CD4-positive, alpha-beta T cell treated with Interleukin-2 at 100 ng/mL for 4 hours (primary cell): ENCODE measurements at places on chromosomes 16 and 17.

GRCh38 chr16:56938664-56939513 is 6.9 kb downstream of the HERPUD1 start:
- DNase-seq = peak; percentile 62

GRCh38 chr17:33120103-33120502 is 128.5 kb downstream of the SPACA3 start:
- DNase-seq = no peak

- DNase-seq = peak; percentile 46
Measured at GRCh38 chr16:14286368-14287230, 215.5 kb downstream of the MRTFB start.

DNA sequence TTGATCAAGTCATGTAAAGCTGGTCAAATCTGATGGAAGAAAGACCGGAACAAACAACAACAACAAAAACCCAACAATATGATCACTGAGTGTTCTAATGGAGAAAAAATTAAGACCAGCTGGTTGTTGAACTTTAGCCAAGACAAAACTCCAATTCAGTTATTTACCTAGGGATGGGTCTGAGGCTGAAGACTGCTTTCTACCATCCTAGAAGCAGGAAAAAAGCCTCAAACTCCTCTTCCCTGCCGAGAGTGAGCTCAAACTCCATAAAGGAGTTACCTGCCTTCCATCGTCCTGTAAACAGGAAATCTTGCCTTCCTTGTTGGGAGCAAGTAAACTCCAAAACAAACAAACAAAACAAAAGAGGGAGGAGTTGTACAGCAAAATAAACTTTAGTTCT is 23.1 kb upstream of the TMEM98 start:
- DNase-seq = no peak

DNA sequence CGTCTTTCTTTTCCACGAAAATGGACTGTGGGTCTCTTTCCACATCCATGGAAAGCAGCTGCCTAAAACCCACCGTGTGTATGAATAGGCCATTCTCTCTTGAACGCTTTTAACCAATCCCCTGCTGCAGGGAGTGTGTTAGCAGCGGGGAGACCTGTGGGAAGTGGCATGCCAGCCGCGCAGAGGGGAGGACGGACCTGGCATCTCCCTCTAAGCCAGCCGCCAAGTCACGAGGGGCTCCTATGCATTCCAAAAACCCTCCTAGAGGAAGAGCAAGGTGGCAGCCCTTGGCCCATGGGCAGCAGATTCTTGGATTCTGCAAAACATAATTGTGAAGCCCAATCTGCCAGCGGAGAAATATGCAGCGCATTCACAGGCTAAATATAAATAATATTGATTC is 15.4 kb downstream of the RBFOX3 start:
- no peak for DNase-seq

DNA sequence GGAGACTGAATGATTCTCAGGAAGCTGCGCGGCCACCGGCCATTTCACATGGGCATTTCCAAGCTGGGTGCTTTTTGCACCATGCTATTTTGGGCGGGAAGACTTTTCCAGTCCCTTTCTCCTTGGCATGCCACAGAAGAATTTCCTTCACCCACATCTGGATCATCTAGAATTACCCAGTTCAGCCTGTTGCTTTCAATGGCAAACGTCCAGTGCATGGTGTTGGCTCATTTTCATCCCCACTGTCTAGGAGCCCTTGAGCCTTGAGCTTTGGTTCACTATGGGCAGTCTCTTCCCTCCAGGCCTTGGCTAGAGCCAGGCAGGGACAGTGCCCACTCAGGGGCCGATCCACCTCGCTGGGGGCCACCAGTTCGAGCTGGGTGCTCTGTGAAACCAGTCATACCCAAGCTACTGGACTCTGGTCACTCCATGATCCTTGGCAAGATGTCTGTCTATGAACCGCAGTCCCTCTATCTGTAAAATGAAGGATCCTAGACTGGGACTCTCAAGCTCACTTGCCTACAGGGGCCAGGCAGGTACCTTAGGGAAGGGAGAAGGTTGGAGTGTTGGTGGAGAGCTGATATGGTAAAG is 71.1 kb downstream of the CYLD start:
- DNase-seq = no peak

DNA sequence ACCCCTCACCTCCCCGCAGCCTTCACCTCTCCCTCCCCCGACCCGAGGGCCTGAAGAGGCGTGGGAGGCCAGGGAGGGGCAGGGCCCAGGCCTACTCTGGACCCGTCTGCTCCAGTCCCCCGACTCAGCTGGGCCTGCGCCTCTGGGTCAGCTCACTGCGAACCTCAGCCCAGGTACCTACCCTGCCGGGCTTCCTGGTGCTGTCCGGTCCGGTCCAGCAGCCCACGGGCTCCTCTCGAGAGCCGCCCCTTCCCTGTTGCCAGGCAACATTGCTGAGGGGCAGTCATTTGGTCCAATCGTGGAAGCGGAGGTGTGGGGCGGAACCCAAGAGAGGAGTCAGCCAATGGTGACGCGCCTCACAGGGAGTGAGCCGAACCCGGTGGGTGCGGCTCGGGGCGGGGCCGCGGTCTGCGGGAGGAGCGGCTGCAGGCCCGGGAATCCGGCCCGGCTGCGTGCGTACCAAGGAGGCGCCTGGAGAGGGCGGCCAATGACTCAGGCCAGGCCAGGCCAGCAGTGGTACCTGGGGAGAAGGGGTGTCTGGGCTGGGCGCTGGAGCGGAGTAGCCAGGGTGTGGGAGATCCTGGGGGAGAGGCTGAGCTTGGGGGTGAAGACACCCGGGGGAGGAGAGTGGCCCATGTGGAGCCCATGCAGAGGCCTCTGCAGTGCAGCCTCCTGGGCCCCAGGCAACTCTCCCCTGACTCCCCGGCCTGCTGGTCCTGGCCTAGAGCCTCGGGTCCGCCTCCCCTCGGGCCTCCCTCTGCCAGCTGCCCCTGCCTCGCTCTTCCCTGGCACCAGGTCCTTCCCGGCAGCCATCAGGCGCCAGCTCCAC is at the start of gene MEAK7:
Gene MEAK7, minus strand, starts transcription at position 240 of the 829 bp plus-strand sequence. CDS start 6,573 bp downstream, outside the sequence.
- DNase-seq = peak; percentile 98

DNA sequence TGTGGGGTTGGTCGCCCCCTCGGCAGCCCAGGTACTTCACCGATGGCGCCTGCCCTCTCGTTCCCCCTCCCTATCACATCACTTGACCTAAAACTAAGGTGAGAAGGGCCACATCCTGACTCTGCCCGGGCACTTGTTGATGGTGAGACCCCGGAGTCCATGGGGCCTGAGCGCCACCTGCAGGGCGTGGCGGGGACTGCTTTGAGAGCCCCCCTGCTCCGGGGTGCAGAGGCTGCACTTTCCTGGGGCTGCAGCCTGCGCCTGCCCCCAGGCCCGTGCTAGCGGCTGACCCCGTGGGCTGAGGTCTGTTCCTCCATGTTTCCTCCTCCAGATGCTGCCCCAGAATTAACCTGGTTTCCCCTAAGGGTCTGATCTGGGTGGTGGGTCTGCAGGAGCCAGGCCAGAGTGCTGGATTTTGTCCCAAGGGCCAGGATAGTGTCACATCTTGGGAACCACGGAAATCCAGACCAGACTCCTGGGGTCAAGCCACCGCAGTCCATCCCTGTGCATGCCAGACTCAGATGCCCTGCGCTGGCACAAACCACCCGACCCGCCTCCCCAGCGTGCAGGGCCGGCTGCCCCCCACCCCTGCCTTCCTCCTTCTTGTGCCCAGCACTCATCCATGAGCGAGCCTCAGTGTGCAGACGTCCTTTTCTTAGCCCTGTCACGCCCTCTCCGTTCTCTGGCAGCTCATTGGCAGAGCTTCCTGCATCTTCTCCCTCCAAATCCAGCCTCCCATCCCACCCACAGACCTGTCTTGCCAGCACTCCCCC is 2.7 kb downstream of the NDUFAF8 start:
- DNase-seq = peak; percentile 52

DNA sequence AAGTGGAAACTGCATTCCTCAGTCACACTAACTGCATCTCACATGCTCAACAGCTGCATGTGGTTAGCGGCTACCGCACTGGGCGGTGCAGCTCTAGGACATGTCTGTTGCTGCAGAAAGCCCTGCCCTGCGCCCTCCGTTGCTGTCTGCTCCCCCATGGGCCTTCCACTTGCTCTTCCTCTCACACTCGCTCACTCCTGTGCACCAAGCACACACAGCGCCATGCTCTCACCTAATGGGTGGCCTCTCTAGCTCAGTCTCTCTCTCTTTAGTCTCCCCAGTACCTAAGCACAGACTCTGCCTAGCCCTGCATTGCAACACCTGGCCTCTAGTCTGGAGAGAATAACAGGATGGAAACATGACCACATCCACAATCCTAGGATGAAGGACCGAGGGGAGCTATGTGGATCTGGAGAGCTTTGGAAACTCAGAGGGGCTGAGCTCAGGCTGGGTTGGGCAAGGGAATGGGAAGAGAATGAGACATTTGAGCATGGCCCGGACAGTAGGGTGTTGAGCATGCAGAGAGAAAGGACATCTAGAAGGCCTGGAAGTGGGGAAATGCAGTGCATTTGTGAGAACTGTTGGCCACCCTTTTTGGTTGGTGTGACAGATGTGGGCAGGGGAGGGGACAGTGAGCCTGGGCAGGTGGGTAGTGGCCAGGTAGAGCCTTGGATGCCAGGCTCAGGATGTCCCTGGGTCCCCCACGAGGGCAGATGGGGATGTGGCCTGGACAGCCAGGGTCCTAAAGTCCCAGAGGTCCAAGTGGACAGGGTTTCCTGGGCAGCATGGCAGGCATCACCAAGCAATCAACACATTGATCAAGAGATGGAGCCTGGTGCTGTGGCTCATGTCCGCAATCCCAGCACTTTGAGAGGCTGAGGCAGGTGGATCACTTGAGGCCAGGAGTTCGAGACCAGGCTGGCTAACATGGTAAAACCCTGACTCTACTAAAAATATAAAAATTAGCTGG is 16.1 kb downstream of the SGCA start:
- DNase-seq = no peak

DNA sequence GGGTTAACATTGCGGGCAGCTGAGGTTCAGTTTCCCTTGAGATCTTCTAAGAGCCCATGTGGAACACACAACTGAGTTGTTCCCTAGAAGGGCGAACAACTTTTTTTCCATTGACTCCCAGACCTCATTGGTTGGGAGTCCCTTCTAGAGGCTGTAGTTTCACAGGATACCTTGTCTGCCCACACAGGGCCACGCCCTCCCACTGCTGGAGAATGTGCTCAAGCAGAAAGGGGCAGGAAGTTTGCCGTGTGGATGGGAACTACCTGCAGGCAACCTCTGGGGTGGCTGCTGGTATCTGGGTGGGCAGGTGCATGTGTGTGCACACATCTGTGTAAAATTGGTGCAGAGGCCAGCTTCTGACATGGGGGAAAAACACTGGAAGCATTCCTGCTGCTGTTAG is 178.8 kb upstream of the PSMD7 start:
- DNase-seq = no peak

DNA sequence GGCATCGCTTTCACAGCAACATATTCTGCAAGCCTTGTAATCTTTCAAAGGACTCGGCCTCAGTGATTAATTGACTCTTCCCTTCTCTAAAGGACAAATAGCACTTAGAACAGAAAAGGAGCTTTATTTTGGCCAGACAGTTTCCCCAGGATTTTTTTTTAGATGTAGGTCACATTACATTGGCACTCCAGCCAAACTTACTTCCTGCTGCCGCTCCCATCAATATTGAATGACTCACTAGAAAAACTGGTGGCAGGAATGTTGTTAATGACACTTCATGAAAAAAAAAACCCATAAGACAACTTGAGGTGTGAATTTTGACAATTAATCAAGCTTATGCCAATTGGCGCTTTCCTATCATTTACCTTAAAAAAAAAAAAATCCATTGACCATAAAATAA is 432.6 kb downstream of the TOX3 start:
- DNase-seq = no peak

DNA sequence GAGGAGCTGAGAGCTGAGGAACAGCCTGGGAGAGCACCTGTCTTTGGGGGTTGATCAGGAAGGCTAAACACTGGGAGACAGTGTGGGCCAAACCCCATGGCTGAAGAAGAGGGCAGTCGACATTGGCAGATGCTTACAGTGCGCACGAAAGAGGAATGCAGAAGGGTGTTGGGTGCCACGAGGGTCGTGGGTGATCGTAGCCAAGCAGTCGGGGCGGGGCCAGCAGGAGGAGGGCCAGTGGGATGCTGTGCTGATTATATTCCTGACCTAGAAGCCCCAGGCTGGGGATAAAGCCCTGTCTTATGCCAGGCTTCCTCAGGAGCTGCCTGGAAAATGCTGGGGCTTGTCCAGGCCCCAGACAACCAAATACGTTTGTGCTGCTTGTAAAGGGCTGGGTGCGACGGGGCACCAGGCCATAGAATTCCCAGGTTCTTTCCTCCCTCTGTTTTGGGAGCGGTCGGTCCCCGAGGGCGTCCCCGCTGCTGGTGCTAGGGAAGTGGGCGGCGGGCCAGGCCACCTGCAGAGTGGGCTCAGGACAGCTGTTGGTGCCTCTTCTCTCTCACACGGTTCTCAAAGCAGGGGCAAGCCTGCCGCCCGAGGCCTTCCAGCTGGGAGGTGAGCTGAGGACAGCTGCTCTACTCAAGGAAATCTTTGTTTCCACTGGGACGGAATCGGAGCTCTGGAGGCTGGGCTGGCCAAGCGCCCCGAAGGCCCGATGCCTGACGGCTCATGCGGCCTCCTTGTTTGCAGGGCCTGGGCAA is 10.0 kb downstream of the C1QTNF1 start:
- no peak for DNase-seq

GRCh38 chr17:29505836-29506235 is 61.0 kb downstream of the ABHD15 start:
- no peak for DNase-seq

GRCh38 chr16:73998707-73999106 is 297.9 kb upstream of the PSMD7 start:
- no peak for DNase-seq

DNA sequence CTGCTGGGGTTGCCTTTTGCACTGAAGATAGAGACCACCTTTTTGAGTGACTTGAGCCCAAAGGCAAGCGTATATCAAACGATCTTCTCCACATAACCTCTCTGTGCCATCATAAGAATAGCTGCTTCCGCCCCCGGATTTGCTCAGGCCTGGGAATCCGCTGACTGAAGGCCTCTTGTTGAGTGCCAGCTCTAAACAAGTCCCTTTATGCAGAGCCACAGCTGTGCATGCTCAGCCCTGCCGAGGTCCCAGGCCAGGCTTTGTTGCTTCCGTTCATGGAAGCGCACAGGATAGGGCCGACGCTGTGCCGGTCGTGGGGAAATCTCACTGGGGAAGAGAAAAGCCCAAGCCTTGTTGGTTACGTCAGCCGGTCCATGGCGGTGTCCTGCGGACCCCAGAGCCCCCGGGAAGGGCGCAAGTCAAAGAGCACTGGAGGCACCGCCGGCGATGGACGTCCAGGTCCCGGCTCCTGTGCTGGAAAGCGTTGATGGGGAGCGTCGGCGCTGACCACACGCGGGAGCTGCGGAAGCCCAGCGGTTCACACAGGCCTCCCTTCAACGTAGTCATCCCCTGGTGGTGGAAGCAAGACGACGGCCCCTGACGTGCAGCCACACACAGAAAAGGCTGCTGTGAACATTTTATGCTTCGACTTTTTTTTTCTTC is 23.5 kb upstream of the RPL13 start:
- DNase-seq = no peak
